DMS53 (cell line): ENCODE measurements at places on chromosomes 1 and 21.

DNA sequence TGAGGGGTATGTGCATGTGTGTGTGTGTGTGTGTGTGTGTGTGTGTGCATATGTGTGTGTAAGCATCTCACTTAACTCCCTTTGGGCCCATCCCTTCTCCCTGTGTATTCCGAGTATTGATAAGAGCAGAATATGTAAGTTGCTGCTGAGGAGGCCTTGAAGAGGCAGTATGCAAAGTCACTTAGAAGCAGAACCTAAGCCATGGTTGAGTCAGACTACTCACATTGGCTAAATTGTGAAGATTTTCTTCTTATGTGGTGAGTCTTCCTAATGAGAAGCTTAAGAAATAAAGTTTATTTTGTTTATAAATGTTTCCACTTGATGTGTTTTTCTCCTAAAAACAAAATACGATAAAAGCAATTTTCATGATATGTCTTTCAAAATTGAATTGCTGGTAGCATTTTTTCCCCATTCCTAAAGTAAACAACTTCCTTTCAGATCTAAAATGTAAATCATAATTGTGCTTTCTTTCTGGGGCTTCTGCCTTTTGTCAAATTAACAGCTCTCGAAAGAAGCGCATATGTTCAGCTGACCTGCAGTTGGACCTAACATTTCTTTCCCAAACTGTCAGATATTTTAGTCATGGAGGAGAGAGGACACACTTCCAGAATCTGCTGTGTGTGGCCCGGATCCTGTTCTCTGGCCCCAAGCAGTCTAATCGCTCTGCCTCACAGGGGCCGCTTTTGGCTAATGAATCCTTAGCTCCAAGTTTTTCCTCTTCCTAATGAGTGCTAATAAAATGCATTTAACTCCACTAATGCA is 284.0 kb downstream of the DUSP10 start:
- DNase-seq, result no peak

DNA sequence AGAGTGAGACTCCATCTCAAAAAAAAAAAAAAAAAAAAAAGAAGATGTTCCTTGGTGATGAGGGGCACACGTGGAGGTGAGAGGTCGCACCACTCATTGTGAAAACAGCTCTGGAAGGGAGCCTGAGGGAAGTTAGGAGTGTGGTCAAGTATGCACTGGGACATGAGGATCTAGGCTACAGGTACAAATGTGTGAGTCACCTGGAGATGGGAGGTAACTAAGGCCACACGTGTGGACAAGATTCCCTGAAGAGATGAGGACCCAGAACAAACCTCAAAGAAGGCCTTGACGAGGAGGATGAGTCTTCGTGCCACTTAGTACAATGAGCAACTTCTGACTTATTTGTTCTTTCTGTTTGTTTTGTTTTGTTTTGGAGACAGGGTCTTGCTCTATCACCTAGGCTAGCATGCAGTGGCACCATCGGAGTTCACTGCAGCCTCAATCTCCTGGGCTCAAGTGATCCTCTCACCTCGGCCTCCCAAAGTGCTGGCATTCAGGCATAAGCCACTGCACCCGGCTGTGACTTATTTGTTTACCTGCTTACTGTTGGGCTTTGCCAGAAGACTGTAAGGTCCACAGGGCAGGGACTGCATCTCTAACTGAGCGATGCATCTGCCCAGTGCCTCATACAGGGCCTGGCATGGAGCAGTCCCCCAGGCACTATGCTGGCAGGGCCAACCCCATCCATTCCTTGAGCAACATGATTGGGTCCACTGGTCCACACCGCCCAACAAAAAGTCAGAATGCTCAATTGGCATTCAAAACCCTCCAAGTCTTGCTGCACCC is 6.4 kb downstream of the ASAP3 start:
- DNase-seq, result peak; percentile 21

DNA sequence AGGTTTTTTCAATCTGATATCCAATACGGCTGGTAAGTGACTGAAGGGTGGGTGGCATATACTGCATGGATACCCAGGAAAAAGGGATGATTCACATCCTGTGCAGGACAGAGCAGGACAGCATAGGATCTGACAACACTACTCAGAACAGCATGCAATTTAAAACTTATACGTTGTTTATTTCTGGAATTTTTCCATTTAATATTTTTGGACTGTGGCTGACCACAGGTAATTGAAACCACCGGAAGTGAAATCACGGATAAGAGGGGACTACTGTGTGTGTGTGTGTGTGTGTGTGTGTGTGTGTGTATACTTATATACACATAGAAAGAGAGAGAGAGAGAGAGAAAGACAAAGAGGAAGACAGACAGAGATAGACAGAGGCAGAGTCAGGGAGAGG is 23.0 kb downstream of the ERICH3 start:
- peak; percentile 35 for DNase-seq

GRCh38 chr21:45260191-45260825 is 27.4 kb downstream of the POFUT2 start:
- no peak for DNase-seq

DNA sequence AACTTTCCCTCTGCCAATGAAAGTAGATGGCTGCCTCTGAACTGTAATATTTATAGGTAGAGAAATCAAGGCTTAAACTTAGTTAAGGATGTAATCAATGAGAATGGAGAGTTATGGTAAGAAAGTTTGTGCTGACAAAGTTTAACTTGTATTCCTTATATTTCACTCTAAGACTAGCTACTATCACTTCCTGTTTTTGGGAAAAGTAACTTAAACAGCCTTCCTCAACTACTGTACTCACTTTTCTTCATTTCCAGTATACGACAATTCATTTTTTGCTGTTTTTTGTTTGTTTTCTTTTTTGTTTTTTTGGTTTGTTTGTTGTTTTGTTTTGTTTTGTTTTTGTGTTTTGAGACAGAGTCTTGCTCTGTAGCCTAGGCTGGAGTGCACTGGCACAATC is 3.7 kb downstream of the RGS18 start:
- DNase-seq, result no peak

GRCh38 chr1:47216278-47217059 is 15.6 kb downstream of the TAL1 start:
- no peak for DNase-seq

- DNase-seq, result peak; percentile 22
These were observed 357.1 kb downstream of the DISC1 start for GRCh38 chr1:231983588-231984193.

GRCh38 chr1:6348511-6349191 is 44.9 kb downstream of the ACOT7 start:
- peak; percentile 47 for DNase-seq

GRCh38 chr1:7962014-7962335 is 464 bp downstream of the PARK7 start:
- DNase-seq, result no peak

DNA sequence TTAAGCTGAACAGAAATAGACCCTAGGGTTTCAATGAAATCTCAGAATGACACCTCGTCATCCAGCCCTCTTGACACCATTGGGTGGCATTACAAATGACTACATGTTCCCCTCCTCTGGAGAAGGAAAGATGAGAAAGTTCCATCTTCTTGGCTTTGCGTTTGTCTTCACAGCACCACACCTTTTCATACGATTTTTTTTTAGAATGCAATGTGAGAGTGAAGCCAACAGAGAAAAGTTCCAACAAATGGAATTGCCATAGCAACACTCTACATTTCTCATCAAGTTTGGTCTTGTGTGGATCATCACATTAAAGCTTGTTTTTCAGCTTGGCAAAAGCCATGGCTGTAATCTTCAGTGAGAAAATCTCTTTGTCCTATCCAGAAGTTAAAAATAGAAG is 183.4 kb upstream of the SNX7 start:
- DNase-seq, result no peak

- DNase-seq, result peak; percentile 85
These were observed 1.1 kb downstream of the SKI start for GRCh38 chr1:2229037-2229864.

DNA sequence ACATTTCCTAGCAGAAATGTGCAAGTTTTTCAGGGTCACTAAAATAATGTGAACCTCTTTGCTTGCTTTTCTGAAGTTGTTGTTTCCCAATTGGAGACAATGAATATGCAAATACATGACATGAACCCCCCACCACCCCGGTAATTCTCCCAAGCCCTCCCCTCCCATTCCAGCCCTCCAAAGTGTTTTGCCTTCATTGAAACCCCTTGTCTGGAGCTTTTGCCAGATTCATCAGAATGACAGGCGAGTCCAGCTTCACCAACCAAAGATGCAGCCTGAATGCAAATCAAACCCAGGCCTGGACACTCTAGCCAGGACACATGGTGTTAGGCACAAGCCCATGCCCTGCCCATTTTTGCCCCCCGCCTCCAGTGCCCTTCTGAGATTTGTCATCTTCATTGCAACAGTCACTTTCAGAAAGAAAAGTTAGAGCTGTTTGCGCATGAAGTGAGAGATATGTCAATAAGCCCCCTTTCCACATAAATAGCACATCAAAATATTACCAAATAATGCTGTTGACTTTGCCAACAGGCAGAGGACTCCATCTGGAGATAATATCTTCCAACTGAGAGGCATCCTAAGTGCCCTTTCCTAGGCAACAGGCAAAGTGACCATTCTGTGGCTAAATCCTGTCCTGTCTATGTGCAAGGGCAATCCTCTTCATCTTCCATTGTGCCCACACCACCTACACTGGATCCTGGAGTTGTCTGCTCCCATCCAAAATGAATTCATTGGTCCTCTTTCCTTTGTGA is 145.6 kb upstream of the NFIA start:
- DNase-seq, result no peak

- DNase-seq, result no peak
These were observed 160.5 kb upstream of the HMCN1 start for GRCh38 chr1:185573677-185574076.

DNA sequence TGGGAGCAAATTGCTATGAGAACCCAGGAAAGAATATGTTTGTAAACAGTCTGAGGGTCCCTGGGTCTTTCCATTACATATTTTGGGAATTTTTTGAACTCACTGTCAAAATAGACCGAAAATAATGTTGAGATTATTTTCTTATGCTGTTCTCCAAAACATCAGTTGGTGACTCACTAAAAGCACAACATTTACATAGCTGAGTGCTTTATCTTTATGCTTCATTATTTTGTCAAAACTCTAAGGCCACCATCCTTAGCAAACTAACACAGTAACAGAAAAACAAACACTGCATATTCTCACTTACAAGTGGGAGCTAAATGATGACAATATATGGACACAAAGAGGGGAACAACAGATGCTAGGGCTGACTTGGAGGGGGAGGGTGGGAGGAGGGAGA is 459.3 kb downstream of the ADGRL2 start:
- peak; percentile 76 for DNase-seq

GRCh38 chr1:38625939-38626338 is 233.6 kb downstream of the RRAGC start:
- no peak for DNase-seq

- peak; percentile 96 for DNase-seq
These were observed 38.0 kb downstream of the ZBTB8OS start for GRCh38 chr1:32612189-32612881.

DNA sequence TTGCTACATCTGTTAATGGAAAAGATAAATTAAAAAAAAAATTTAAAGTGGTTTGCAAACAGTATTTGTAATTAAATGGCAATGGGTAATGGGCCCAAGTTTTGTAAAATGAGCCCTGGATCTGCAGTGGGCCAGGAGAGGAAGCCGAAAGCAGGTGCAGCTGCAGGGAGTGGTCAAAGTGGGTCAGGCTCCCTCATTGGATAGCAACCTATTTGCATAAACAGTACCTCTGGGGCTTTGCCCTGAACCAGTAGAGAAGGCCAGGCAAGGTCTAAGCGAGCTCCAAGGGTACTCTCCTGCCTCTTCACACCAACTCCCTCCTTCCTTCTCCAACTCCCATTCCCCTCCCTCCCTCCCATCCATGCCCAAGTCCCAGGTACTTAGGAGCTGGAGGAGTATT is 138.9 kb downstream of the HMGB4 start:
- DNase-seq, result no peak

- DNase-seq, result no peak
These were observed 98.6 kb upstream of the PPP2R5A start for GRCh38 chr1:212186427-212187207.

DNA sequence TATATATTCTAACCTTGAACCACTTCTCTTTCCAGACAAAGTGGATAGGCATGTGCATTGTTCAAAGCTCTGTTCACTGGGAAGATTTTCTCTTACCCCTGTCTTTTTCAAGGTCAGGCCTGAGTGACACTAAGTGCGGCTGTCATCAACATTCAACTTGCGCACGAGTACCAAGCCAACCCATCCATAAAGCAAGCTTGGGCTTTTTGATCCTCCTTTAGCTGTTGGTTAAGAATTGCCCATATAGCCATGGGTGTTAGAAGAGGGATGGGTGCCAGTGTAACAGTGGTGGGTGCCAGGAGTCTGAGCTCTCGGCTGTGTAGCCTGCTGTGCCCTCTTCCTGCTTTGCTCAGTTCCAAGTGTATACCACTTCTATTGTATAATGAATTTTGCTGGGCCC is 136.1 kb downstream of the GLUL start:
- DNase-seq, result no peak

DNA sequence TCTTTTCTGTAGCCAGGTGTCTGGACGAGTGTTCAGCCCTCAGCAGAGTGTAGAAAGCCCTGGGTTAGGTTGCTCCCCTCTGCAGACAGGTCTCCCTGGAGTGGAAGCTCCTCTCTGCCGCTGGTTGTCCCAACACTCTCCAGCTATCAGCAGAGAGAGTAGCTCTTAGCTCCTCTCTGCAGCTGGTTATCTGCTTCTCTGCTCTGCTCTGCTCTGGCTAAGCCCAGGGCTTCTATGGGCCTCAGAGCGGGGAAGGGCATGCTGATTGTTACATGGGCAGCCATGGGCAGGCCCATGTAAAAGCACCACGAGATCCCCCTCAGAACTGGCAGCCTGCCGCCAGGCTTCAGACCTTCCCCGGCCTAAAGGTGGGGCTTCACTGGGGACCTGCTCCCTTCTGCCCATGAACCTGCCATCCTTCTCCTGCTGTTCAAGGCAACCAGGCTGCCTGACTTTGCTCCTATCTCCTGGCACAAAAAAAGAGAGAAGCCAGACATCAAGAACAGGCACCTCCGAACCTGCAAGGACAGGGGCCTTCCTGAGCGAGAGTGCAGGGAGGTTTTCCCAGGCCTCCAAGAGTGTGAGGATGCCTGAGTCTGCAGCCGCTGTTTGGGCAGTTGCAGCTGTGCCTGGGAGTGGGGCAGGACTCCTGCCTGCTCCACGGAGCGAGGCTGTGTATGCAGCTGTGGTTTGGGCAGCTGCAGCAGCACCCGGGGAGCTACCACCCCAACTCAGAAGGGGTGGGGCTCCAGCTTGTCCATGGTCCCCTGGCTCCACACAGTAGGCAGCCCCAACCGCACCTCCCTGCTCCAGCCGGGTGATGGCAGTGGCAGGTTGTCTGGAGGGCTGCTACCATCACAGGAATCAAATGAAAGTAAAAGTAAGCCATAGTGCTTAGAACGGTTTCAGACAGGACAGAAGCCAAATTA is 973.7 kb downstream of the LTN1 start:
- DNase-seq, result peak; percentile 1

- peak; percentile 47 for DNase-seq
These were observed 1.5 kb downstream of the IVNS1ABP start for GRCh38 chr1:185315445-185316071.

DNA sequence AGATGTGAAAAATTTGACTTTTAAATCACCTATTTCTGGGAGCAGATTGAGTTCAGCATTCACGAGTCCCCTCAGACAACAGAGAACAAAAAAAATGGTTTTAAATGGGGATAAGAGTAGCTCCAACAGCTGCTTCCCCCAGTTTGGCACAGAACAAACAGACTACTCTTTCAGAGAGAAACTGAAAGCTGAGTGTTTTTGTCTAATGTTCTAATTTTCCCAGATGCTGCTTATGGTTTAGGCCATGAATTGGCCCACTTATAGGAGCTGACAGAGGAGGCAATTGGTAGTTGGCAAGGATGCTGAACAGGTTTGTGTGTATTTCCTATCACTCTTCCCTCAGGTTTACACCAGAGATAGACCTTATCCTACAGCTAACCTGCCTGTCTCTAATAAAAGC is 1637.4 kb upstream of the PRMT6 start:
- DNase-seq, result no peak

GRCh38 chr1:68329096-68329835 is 96.9 kb upstream of the WLS start:
- no peak for DNase-seq
